Glomerular endothelial cell (primary cell): ENCODE measurements at places on chromosomes 3 and 15.

DNA sequence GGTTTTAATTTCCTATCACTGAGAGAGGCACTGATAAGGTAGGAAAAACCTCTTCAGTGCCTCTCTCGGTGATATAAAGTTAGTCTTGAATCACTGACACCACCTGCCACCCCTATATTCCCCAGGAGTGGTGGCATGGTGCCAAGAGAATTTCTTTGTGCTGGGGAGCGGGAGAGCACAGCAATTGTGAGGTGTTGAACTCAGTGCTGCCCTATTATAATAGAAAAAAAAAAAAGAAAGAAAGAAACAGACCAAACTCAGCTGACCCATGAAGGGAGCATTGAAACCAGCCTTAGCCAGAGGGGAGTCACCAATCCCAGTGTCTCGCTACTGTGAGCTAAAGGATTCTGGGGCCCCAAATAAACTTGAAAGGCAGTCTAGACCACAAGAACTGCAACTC lies 201.4 kb upstream of the STT3B start:
- no peak for DNase-seq

DNA sequence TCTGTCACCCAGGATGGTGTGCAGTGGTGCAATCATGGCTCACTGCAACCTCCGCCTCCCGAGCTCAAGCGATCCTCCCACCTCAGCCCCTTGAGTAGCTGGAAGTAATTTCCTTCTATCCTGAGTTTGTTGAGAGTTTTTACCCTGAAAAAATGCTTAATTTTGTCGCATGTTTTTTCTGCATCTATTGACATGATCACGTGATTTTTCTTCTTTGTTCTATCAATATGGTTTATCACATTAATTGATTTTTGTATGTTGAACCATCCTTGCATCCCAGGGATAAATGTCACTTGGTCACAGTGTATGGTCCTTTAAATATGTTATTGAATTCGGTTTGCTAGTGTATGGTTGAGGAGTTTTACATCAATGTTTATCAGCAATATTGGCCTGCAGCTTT lies 11.9 kb upstream of the OR5K4 start:
- no peak for DNase-seq

- no peak for DNase-seq
These were observed 1.0 kb upstream of the PCBP4 start for GRCh38 chr3:51968170-51968775.

- DNase-seq: no peak
These were observed 21.2 kb downstream of the LRRC2 start for GRCh38 chr3:46544771-46545503.

DNA sequence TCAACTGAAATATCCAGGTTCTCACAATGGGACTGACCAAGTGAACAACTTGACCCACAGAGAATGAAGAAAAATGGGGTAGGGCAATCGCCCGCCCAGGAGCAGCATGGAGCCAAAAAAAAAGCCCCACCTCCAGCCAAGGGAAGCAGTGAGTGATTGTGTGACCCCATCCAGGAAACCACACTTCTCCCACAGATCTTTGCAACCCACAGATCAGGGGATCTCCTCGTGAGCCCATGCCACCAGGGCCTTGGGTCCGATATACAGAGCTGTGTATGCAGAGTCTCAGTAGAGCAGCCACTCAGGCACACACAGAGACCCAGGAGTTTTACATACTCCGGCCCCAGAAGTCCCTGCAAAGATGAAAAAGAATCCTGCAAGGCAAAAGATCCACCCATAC lies 35.7 kb downstream of the PYGO1 start:
- no peak for DNase-seq
